ENCODE measurements at places on chromosomes 13 and 19.

DNA sequence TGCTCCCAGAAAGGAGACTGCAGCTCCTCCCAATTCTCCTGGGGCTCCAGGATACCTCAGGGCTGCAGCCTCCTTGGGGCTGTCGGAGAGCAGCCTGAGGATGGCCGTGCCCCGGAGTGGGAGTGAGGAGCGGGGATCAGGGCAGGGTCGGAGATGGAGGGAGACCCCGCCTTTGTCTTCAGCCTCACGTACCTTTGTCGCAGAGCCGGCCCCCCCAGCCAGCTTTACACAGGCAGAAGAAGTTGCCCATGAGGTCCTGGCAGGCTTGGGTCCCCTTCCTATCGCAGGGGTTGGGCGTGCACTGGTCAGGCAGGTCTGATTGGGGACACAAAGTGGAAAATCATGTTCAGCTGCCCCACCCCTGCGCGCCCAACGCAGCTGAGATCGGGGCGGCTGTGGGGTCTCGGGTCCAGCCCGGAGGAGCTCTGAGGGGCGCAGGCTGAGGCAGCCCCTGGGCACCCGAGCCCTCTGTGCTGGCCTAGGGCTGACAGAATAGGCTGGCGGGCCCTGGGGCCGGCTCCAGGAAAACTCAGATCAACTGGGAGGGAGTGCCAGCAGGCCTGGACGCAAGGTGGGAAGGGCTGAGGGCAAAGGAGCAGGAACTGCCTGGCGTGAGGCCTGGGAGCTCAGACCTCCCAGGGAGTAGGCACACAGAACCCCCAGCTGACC, 24.2 kb downstream of the GAS6 start:
- DNase-seq = no peak

- DNase-seq = no peak
Measured at GRCh38 chr13:67292886-67293285, 62.8 kb upstream of the PCDH9 start.

DNA sequence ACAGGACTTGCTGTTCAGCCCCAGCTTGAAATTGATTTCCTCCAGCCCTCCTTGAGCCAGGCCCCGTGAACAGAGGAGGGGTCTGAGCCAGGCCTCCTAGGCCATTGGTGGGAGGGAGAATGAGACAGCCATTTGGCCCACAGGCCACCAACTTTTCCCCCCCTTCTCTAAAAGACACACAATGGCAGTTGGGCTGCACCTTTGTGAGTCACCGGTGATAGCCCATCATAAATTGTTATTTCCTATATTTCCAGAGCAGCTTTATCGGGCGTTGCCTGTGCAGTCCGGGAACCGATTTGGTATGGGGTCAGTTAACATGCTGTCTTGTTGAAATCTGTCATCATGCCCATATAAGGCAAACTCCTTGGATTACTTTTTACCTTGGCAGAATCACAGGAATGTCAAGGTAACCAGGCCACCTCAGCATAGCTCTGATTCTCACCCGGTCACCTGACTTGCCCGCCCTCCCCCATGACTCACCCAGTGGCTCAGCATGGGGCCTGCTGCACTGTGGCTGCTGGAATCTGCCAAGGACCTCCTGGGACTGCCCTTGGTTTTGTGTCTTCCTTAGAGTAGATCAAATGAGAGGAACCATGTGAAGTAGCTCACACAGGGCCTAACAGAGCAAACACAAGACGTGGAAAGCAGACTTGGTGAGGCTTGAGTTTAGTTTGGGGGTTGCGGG, 36.1 kb downstream of the ACTN4 start:
- peak; percentile 59 for DNase-seq

DNA sequence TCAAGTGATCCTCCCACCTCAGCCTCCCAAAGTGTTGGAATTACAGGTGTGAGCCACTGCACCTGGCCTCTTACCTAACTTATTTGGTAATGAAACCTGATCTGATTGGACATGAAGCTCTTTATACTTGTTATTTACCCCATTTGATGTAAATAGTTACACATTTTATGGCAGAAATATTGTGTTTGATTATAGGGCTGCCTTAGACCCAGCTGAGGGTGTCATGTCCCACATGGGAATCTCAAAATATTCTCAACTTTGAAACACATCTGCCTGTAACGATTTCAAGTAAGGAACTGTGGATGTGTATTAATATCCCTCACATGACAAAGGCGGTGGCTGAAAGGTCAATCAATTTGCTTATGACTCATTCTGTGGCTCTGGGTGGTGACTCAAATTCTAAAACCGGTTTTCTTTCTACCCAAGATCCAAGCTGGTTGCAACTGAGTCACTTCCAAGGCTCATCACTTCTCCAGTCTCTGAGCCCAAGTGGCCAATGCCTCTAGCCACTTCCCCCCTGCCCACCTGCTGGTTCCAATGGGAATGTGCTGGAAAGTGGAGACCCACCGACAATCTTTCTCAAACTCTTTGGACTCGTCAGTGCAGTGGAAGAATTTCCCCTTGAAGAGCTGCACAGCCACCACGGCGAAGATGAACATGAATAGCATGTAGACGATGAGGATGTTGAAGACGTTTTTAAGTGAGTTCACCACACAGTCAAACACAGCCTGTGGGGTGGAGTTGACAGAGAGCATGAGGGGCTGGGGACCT, 110.9 kb downstream of the IER2 start:
- no peak for DNase-seq

GRCh38 chr13:113612607-113613006, 28.1 kb downstream of the TFDP1 start:
- DNase-seq = no peak

- DNase-seq = no peak
Measured at GRCh38 chr19:13899393-13899792, 6.5 kb downstream of the BRME1 start.

DNA sequence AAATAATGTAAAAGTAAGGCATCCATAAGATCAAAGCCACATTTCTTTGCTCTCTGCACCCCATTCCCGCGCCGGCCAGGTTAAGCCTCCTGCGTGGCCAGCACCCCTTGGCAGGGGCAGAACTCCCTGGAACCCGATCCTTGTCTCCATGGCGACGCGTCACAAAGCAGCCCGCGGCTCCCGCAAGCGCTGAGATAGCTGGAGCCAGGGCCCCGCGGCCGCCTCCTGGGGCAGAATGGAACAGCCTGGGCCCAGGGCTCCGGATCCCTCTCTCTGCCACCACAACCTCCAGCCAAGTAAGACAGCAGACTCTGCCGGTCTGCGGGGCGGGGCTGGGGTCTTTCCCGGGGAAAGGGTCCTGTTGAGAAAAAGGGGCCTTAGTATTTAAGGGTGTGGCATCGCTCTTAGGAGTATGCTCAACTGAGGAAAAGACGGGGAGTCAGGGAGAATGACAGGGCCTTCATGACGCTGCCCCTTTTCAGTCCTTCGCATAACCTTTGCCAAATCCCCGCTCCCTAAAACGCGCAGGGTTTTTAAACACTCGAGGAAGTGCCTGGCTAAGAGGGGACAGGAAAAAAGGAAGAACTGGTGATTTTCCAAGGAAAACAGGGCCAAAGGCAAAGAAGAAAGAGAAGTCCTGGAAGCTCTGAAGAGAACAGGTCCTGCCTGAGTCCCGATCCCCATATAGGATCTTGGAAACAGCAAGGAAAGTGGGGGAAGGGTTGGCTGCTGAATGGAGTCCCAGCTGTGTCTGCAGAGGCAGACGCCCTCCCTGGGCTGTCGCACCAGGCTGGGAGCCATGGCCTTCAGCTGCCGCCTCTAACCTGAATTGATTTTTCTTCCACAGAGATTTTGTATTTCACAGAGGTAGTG, at the start of gene TEX26:
Gene TEX26 (plus strand): TSS at position 176 of the 873 bp plus-strand sequence. CDS start 60 bp downstream, at position 236.
- no peak for DNase-seq

DNA sequence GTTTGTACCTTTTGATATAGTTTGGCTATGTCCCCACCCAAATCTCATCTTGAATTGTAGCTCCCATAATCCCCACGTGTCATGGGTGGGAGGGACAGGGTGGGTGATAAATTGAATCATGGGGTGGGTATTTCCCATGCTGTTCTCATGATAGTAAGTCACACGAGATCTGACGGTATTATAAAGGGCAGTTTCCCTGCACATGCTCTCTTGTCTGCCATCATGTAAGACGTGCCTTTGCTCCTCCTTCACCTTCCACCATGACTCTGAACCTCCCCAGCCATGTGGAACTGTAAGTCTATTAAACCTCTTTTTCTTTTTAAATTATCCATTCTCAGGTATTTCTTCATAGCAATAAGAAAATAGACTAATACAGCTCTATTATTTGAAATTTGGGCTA, 330.7 kb upstream of the ATXN8OS start:
- DNase-seq = no peak

- DNase-seq = no peak
Measured at GRCh38 chr13:106491463-106491862, 44.0 kb downstream of the EFNB2 start.

GRCh38 chr19:27851543-27852060, 1361.3 kb downstream of the UQCRFS1 start:
- no peak for DNase-seq

DNA sequence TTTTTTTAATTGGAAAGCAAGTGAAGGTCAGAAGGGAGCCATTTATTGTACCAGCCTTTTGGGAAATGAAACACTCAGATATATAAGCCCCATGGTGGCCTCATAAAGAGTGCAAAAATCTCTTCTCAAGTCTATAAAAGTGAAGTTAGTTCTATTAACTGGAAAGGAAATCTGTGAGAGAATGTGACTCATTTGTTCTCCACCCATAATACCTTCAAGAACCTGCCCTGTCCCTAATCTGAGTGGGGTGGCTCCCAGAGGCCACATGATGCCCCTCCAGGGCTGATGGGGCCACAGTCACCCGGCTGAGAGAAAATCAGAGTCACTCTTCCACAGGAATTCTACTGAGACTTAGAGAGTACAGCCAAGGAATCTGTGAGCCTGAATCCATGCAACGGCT, 65.8 kb upstream of the SERP2 start:
- no peak for DNase-seq

DNA sequence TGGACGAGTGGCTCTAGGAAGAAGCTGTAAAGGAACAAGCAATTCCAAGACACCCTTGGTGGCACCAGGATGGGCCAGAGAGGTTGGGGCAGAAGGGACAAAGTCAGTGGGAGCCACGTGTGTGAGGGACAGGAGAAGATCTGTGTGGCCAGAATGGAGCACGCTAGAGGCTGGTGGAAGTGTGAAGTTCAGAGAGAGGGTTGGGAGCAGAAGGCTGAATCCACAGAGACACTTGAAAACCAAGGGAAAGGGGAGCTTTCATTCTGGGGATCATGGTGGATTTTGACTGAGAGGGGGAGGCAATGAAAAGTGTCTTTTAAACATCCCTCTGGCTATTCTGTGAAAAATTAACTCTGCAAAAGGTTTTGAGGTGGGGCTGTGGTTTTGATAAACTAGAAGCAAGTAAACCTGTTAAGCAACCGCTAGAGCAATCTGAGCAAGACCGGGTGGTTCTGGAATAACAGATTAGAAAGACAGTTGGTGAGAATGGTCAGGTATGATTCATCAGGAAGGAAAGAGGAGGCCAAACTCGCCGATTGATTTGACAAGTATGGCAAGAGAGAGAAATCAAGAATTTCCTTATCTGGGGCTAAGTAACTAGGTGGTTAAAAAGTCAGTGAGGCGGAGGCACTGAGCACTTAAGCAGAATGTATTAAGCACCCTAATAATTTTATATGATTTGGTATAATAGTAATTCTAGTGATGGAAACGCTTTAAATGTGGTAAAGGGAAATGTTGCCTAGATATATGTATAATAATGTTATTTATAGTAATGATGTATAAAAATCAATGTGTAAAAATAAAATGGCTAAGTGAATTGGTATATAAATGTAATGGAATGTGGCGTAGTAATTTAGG, 140.0 kb downstream of the MYO16 start:
- no peak for DNase-seq

GRCh38 chr19:45307361-45307760, 15.3 kb downstream of the CKM start:
- no peak for DNase-seq

GRCh38 chr19:56314018-56314380, 640 bp downstream of the ZSCAN5A start:
- DNase-seq = no peak
